ENCODE measurements at places on chromosomes 16 and 17.

DNA sequence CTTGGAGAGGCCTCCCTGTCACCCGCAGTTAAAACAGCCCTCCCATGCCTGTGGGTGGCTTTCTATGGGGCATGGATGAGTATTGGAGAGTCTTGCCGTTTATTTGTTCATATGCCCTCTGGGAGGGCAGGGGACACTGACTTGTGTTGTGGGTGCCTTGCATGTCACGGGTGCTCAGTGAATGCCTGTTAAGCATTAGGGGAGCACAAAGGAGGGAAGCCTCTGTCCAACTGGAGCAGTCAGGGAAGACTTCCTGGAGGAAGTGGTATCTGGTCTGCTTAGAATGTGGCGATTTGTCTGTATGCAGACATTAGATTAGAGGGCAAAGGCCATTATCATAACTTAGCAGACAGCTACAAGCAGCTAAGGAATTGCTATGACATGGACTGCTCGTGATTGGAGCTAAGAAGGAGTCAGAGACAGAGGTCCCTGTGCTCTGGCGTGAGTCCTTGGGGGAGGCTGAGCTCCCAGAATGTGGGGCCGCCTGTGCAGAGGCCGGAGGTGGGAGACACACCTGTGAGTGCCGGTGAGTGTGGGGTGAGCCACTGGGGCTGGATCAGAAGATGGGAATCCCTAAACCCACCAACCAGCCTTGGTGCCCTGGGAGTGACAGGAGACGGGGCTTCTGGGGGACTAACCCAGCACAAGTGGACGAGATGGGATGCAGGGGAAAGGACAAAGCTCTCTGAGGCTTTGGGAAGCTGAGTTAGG, 286.1 kb downstream of the SEC14L1 start:
- peak; percentile 81 for DNase-seq

GRCh38 chr16:15493466-15494180, 59.2 kb downstream of the BMERB1 start:
- no peak for DNase-seq

- DNase-seq: no peak
These were observed 4.8 kb downstream of the TMEM170A start for GRCh38 chr16:75459691-75460090.

DNA sequence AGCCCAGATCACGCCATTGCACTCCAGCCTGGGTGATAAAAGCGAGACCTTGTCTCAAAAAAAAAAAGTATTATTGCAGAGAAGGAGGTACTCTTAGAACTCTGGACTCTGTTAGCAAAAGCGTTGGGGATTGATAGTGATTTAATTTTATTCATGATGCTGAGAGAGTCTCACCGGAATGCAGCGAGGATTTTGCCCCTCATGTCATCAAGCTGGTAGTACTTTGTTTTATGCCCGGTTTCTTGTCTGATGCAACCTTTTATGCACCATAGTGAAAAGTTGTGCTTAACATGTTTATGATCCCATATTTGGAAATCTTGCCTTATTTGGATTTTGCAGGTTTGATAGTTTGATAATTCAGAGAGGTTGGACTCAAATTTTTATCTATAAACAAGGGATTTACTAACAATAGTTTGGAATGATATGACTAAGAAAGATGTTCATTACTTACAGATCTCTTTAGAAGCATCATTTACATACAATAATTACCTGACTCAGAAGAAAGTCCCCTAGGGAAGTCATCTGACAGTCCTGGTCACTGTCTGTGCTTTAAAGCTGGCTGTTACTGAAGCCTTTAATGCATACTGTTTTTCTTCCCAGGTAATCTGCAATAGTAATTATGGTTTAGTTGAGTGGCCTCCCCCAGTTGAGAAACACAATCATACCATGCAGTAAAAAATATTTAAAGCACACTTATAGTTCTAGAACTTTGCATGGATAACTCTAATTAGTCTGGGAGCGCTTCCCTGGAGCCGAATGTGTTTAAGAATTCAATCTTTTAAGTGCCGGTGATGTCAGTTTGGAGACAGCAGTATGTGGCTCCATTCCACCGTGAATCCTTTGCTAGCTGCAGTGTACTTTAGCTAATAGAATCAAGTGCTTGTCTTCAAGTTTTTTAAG, 120.9 kb downstream of the PRKCA start:
- DNase-seq: no peak

DNA sequence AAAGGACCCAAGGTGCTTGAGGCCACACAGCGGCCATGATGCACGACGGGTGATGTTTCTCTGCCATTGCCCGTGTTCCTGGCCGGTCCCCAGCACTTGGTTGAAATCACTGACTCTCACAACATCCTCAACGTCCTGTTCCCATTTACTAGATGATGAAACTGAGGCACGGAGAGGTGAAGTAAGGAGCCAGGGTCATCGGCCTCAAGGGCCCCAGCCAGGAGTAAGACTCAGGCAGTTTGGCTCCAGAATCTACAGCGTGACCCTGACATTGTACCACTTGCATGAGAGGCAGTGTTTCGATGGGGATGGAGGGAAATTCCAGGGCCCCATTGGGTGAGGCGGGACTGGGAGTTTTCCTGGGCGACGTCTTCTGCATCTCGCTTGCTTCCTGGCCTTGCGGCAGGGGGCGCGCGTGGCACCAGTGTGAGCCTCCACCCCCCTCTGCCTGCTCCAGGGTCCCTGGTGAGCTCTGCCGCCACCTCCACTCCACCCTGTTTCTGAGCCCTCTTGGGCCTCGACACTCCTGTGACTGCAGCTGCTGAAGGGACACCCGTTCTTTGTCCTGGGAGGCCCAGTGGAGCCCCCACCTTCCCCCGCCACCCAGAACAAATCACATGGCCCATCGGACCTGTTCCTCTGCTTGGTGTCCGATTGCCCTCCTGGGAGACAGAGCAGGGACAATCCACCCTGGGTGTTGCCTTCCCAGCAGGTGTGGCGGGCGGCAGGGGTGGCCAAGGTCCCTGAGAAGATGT, 133.0 kb upstream of the GSE1 start:
- DNase-seq: no peak

All from OCI-M1 (cell line).